ENCODE measurements at places on chromosomes 13 and 19.

- DNase-seq = peak; percentile 49
Measured at GRCh38 chr19:10760273-10760944, 42.5 kb downstream of the DNM2 start.

- DNase-seq = peak; percentile 47
Measured at GRCh38 chr13:27339299-27339698, 68.7 kb downstream of the RASL11A start.

DNA sequence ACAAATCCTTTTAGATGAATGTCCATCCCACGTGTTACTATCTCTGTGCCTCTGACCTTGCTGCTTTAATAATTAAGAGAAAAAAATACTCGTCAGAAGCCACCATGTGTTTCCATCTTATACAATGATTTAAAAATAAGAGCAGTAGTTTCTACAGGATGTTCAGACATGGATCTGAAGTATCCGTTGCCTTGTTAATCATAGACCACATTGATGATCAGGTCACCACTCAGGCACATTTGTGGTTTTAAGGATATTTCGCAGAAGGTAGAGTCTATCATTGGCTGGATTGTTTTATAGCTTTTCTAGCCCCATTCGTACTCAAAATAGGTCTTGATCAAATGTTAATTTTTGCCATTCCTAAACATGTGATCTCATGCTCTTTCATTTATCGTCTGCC, 710.0 kb upstream of the ARGLU1 start:
- no peak for DNase-seq

DNA sequence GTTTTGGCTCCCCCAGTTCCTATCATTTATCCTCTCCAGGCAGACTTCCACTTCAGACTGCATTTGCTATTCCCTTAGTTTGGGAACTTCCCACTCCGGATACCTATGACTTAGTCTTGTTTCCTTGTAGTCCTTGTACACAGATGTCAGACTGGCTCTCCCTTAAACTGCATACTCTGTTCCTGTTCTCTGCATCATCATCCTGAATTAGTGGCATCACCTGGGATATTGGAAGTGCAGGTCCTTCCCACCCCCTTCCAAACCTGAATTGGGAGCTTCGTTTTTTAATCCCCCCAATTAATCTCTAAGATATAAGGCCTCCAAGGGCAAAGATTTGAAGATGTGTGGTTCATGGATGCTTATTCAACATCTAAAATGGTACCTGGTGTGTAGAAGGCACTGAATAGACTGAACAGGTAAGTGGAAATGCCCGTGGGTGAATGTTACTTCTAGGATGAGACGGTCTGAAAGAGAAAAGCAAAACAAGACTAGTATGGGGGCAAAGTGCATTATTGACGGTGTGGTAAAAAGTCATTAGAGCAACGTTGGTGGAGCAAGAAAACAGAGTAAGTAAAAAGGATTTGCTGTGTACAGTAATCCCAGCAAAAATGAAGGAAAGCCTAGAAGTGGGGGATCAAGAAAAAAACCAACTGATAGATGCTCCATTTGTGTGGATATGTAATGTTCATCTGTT, 9.6 kb downstream of the MIR17HG start:
- DNase-seq = no peak

GRCh38 chr13:36190771-36191170, 23.6 kb downstream of the SOHLH2 start:
- DNase-seq = no peak

DNA sequence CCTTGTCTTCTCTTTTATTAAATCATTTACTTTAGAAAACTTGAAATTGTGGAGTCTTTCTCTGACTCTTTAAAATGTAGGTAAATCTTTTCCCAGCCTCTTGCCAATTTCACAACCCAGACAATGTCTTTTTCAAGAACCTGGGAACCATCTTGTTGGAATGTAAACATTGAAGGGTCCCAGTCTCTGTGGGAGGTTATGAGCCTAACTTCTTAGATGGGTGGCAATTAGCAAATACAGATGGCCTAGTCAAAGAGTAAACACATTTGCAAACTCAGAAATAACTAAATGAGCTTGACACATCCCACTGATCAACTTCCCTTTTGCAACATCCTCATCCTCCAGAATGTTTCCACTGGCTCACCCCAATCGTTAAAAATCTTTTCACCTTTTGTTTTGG, 721.0 kb downstream of the PCDH9 start:
- peak; percentile 55 for DNase-seq
